ENCODE measurements at places on chromosomes 3 and 15. TPM values are rescaled to one million over a fixed set of nuclear protein-coding genes. Genes with fewer than 3 reads are reported as not detected.

NEK11 gene
- total RNA-seq: 4.3 TPM

STRA6 gene
- total RNA-seq: not detected

LRTM1 gene
- not detected for total RNA-seq

CFAP100 gene
- total RNA-seq: not detected

TLR9 gene
- not detected for total RNA-seq

Measured in endothelial cell of umbilical vein (primary cell).